ENCODE measurements at places on chromosomes 16 and 17.

DNA sequence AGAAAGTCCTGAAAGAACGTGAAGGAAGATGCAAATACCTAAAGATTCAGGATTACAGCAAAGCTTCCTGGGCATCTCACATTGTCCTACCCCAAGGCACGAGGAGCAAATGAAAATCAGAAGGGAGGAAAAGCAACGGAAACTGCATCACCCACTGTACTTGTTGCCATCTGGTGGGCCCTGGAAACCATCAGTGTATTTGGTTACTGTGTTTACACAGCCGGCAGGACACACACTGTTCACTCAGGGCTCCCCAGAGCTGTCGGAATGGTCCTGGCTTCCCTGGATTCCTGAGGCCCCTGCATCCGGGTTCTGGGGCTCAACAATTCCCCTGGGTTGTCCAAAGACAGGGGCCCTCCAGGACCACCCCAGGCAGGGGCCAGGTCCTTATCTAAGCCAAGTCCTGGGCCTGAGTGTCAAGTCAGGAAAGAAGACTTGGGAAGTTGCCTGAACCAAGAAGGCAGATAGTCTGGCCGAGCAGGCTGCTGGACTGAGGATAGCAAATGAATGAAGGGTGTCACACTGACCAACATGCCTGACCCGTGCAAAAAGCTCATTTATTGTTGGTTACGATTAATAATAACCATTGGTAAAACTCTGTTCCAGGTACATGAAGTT, 52.8 kb downstream of the SOX9 start:
- DNase-seq, result no peak

DNA sequence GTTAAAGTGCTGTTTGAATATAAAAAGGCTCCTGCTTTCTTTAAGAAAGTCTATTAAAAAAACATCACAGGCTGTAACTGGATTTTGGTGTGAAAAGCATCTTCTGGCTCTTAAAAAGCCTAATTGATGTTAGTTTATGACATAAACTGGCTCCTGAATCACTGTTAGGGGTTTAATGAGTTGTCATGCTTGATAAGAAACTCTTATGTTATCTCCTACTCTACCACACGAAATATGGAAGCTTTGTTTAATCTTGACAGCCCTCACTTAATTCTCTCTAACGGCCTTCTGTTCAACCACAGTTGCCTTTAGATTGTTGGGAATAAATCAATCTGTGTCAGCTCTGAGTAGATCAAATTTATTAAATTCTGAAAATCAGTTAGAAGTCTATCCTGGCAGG, 51.5 kb downstream of the CPPED1 start:
- no peak for DNase-seq

GRCh38 chr16:81739503-81739902, 39.6 kb upstream of the PLCG2 start:
- no peak for DNase-seq

DNA sequence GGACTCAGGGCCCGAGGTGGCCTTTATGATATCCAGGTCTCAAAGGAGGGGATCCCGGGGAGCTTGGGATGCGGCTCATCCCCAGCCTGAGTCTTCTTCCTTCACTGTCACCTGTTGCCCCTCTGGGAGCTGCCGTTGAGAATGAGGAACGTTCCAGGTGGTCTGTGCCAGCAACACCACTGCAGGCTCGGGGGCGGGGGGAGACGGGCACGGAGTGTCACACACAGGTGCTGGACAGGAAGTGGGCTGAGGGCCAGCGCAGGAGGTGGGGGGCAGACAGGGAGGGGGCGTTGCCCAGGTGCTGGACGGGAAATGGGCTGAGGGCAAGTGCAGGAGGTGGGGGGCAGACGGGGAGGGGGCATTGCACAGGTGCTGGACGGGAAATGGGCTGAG, 28.2 kb downstream of the METRNL start:
- no peak for DNase-seq

DNA sequence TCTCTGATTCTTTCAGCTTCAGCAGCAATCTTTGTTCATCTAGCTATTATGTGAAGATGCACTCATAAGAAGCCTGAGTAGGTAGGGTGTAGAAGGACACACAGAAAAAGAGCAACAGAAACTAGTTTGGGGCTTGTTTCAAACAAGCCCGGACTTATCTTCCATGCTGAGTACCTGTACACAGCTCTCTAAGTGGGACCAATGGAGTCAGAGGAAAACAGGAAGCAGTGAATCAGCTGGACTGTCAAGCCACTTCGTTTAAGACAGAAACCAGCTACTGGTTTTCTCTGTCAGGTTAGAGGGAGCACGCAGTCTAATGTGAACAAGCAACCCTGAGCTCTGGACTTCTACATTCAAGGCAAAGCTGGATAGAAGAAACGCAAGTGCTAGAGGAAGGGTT, 16.0 kb downstream of the MAP2K6 start:
- DNase-seq, result no peak

GRCh38 chr17:53176629-53177028, 646.1 kb upstream of the KIF2B start:
- no peak for DNase-seq
